RPMI8226 (cell line): ENCODE measurements at places on chromosomes 2 and 18.

DNA sequence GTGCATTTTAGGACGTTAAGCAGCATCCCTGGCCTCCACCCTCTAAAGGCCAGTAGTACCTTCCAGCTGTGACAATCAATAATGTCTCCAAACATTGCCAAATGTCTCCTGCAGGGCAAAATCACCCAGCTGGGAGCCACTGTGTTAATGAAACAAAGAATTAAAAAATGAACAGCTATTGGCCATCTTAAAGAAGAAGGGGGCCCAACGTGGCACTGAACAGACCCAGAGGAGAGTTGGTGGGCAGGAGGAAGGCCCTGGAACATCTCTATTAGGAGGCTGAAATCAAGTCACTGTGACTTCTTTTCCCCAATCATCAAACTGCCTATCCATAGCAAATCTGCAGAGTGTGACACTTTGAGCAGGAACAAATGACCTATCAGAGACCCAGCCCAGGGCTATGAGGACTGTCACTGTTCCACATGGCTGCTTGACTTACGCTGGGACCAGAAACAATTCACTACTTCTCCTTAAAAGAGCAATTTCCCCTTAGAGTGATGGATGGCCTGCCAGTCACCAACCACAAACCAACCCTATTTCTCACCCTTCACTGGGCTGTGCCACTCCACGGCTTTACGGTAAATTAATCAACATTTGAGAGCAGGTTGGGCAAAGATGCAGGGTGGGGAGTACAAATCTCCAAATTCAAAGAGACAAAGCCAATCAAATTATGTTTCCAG is 35.2 kb upstream of the TEX51 start:
- no peak for DNase-seq

GRCh38 chr18:13302040-13302439 is 83.5 kb downstream of the LDLRAD4 start:
- DNase-seq = no peak

GRCh38 chr2:134393075-134393461 is 139.2 kb downstream of the MGAT5 start:
- no peak for DNase-seq

DNA sequence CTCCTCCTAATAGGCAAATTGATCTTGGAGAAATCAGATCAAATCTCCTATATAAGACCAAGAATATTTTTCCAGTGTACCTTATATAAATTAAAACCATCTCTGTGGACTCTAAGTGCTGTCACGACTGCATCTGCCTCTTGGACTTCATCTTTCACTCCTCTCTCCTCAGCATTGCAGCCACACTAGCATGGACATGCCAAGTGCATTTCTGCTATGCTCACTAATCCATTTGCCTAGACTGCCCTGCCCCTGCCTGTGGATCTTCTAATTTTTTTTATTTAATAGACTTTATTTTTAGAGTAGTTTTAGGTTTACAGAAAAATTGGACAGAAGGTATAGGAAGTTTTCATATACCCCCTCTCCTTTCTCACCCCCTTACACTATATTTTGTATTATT is 146.7 kb upstream of the VWC2L start:
- DNase-seq = no peak

DNA sequence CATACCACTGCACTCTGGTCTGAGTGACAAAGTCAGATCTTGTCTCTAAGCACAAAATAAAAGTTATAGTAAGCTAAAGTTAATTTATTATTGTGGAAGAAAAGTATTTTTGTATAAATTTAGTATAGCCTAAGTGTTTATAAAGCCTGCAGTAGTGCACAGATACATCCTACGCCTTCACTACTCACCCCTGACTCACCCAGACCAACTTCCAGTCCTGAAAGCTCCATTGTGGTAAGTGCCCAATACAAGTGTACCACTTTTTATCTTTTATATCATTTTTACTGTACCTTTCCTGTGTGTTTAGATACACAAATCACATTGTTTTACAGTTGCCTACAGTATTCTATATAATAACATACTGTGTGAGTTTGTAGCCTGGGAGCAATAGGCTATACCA is 57.5 kb downstream of the UBE2E3 start:
- DNase-seq = no peak

DNA sequence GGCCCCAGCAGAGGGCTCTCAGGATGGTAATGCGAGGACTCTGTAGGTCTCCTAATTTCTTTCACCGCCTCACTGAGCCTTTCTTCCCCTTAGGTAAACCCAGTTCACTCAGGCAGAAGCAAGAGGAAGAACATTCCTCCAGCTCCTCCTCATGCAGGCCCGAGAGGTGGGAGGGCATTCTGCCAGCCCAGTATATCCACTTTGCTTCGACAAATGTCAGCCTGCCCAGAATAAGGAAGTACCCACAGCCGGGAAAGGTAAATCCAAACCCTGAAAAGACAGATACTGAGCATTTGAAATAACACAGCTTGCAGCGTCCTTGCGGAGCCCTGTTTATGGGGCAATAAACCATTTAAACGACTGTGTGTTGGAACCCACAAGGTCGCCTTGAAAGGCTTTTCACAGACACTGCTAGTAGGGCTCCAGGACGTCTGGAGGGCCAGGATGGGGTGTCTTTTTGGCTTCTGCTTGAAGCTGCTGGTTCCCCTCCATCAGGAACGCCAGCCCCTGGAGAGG is 63.0 kb upstream of the STPG4 start:
- no peak for DNase-seq

- DNase-seq = no peak
Observed at GRCh38 chr2:200050921-200051610, 95.7 kb downstream of the MAIP1 start.

DNA sequence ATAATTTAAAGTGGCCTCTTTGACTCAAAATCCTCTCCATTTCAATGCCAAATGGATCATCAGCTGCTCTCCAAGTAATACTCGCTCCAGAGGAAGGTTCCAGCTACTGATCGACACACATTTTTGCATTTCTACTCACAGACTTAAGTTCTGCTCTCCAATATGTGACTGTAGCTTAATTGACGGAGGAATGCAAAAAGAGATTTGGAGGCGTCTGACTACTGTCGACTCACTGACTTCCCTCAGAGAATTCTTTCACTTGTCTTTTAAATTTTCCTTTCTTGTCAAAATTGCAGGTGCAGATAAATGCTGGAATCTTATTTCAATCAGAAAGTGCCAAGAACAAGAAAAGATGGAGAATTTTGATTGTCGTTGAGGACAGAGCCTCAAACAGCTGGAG is 84.1 kb upstream of the PAPOLG start:
- no peak for DNase-seq

- no peak for DNase-seq
Observed at GRCh38 chr2:141501752-141502151, 629.1 kb downstream of the LRP1B start.

- DNase-seq = no peak
Observed at GRCh38 chr18:56089612-56090258, 501.7 kb upstream of the TCF4 start.

DNA sequence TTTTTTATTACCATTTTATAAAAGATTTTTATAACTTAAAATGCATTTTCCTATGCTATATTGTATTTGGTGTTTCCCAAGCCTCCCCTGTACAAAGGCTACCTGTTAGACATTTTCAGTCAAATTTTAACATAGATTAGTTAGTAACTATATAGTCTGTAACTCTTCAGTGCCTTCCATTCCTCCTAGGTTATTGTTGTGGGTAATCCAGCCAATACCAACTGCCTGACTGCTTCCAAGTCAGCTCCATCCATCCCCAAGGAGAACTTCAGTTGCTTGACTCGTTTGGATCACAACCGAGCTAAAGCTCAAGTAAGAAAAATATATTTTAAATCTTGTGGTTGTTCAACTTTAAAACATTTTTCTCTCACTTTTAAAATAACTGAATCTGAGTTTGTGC is 10.2 kb downstream of the MDH1 start:
- DNase-seq = no peak
